ENCODE measurements at places on chromosomes 3 and 15.

- no peak for DNase-seq
These were observed 28.8 kb upstream of the HDAC11 start for GRCh38 chr3:13451301-13451673.

- DNase-seq, result no peak
These were observed 37.8 kb downstream of the CFAP100 start for GRCh38 chr3:126432361-126433104.

GRCh38 chr15:101239724-101240136 is 12.1 kb downstream of the CHSY1 start:
- DNase-seq, result peak; percentile 21

DNA sequence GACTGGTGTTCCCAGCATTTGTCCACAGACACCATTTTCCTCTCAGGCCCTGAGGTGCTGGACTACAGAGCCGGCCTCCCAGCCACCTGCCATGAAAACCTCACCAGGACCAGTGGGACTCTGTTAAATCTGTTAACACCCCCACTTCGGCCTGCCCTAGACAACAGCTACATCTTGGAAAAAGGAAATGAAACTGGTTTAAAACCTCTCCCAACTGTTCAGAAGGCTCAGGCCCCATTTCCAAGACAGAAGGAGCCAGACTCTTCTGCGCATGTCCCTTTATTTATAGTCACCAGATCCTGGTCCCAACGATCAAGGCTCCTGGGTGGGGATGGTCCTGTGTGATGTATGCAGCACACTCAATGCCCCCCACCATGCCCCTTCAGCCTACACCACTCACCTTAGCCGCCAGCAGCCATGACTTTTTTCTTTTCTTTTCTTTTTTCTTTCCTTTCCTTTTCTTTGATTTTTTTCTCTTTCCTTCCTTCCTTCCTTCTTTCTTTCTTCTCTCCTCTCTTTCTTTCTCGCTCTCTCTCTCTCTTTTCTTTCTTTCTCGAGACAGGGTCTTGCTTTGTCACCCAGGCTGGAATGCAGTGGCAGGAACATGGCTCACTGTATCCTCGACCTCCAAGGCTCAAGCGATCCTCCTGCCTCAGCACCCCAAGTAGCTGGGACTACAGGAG is 25.5 kb upstream of the FLNB start:
- DNase-seq, result peak; percentile 69
